NCI-H345 (cell line): ENCODE measurements at places on chromosomes 1 and 21.

DNA sequence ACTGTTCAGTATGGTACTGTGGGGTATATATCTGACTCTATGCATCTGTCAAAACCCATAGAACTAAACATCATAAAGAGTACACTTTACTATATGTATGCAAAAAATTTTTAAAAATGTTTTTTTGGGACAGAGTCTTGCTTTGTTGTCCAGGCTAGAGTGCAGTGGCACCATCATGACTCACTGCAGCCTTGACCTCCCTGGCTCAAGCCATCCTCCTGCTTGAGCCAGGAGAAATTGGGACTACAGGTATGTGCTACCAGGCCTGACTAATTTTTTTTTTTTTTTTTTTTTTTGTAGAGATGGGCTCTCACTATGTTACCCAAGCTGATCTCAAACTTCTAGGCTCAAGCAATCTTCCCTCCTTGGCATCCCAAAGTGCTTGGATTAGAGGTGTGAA lies 11.5 kb downstream of the TRIT1 start:
- DNase-seq = no peak

- no peak for DNase-seq
Measured at GRCh38 chr1:201363467-201363866, 14.0 kb downstream of the TNNT2 start.

GRCh38 chr1:244642526-244642925 lies 10.4 kb upstream of the DESI2 start:
- DNase-seq = no peak

GRCh38 chr1:167631936-167632614 lies 2.0 kb downstream of the RCSD1 start:
- no peak for DNase-seq

- DNase-seq = no peak
Measured at GRCh38 chr1:205224736-205225135, 3.0 kb upstream of the TMCC2 start.

DNA sequence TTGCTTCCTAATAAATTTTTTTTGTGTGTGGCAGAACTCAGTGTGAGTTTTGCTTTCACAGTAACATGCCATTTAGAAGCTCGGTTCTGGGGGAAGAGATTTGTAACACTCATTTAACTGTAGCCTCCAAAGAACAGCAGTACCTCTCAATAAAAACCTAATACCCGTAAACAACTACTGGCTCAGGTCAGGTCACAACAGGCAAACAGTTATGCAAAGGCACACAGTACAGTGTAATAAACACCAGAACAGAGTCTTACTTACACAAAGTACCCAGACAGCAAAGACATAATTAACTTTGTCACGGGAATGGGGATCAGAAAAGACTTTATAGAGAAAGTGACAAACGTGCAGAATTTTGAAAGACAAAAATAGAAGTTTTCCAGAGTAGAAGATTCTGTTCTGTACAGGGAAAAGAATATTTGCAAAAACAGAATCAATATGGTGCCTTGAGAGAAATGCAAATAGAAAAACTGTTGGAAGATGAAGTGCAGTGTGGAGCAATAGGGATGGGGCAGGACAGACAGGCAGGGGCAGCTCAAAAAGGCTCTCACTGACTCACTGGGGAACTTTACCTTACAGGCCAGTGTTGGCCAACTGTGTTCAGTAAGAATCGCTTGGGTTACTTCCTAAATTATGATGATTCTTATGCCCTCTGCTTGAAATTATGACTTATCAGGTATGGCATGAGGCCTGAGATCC lies 38.8 kb downstream of the EGLN1 start:
- DNase-seq = no peak

- DNase-seq = no peak
Measured at GRCh38 chr1:239619190-239619589, 232.8 kb downstream of the CHRM3 start.

- no peak for DNase-seq
Measured at GRCh38 chr1:171754353-171754705, 12.5 kb upstream of the VAMP4 start.

GRCh38 chr1:89649783-89650182 lies 16.9 kb downstream of the LRRC8C start:
- DNase-seq = no peak
